Calu3 (cell line): ENCODE measurements at places on chromosomes 7 and 10. TPM values are rescaled to one million over a fixed set of nuclear protein-coding genes. Genes with fewer than 3 reads are reported as not detected.

PLPP4 gene
- not detected in 2 replicates for total RNA-seq

MRPS17 gene
- total RNA-seq: 32.6 and 37.1 TPM in 2 replicates

PHYHIPL gene
- total RNA-seq: not detected in 2 replicates

HABP2 gene
- total RNA-seq: 0.59 and 1.0 TPM in 2 replicates

SLC39A12 gene
- total RNA-seq: not detected in 2 replicates

SP8 gene
- not detected in 2 replicates for total RNA-seq

CASTOR2 gene
- 5.1 and 5.5 TPM in 2 replicates for total RNA-seq

AFAP1L2 gene
- total RNA-seq: 0.76 and 1.1 TPM in 2 replicates

OPALIN gene
- total RNA-seq: not detected in 2 replicates

NUTM2E gene
- total RNA-seq: not detected in 2 replicates

MYH16 gene
- total RNA-seq: 0.61 and 0.97 TPM in 2 replicates

NKX2-3 gene
- total RNA-seq: not detected in 2 replicates

TET1 gene
- total RNA-seq: 1.2 TPM in 2 replicates

GRCh38 chr10:33306701-33307519 is 27.6 kb downstream of the NRP1 start:
- no peak for DNase-seq

- DNase-seq: no peak
These were observed 214.2 kb downstream of the CCDC3 start for GRCh38 chr10:12787297-12787696.

- no peak for DNase-seq
These were observed 8.8 kb downstream of the SLC4A2 start for GRCh38 chr7:151068069-151068773.

DNA sequence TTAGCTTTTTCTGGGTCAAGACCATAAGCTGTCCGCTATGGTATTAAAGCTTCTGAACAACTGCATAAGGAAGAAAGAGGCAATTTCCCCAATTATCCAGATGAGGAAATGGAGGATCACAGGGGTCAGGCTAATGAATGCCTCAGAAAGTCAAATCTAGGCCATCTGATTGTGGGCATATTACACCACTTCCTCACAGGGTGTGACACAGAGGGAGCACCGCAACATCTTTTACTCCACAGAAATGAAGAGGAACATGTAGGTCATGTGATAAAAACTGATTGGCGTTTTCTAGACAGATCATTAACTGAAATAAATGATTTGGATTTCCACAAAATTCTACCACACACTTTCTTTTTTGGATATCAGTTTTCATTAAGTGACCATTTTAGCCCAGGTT is 384.4 kb downstream of the PARD3 start:
- DNase-seq: no peak

DNA sequence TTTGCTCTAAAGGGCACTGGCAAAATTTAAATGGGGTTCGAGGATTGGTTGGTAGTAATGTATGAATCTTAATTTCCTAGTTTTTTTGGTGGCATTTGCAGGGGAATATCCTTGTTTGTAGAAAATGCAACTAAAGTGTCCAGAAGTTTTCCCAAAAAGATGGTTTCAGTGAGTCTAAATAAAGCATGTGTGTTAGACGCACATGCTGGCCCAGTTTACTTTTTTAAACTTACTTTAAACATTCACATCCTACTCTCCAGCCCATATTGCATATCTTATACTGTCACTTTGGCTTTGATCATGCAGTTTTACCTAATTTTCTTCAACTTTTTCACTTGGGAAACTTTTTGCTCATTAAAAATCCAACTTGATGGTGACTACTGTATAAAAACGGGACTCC is 744.0 kb upstream of the CELF2 start:
- DNase-seq: no peak

GRCh38 chr10:108358912-108359311 is 1194.4 kb upstream of the SORCS1 start:
- peak; percentile 10 for DNase-seq

- DNase-seq: no peak
These were observed 97.0 kb upstream of the PALS2 start for GRCh38 chr7:24476227-24476626.

- no peak for DNase-seq
These were observed 206.5 kb upstream of the CNTNAP2 start for GRCh38 chr7:145909991-145910513.

DNA sequence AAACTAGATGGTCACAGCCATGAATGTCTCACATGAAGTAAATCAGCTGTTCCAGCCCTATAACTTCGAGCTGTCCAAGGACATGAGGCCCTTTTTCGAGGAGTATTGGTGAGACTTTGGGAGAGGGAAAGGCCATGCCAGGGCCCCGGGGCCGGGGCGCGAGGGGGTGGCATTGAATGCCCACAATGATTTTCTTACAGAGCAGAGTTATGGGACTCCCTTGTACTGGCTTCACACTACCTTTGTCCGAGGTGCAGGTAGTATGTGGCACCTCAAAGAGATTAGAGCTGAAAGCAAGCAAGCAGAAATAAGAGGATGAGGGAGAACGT is 407 bp downstream of the ELOVL3 start:
- no peak for DNase-seq

GRCh38 chr10:118595598-118596425 is at the start of gene PRLHR:
PRLHR (minus strand) TSS chr10:118595648; CDS start chr10:118595244, 404 bp downstream.
- peak; percentile 28 for DNase-seq

DNA sequence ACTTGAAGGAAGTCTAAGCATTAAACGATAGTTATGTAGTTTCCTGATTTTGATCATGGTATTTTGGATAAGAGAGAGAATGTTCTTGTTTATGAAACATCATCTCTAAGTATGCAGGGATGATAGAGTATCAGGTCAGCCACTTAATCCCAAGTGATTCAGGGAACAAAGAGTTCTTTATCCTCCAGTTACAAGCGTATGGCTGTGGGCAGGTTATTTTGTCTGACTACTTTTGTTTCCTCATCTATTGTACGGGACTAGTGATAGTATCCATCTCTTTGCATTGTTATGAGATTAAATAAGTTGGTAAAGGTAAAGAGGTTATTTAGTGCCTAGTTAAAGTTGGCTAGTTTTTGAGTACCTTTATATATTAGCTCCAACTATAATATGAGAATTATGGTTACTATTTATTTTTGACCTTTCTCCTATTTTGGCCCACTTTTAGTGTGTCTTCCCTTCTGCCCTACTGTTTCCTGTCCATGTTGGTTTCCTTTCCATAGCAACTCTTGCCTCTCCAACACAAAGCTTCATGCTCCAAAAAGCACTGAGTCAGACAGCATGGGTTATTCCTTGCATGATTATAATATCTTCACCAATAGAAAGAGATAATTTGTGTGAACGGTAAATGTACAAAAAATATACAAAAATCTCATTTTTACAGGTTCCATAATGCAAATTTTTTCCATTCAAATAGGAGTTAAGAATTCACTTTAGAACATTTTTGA is 65.4 kb downstream of the SP8 start:
- no peak for DNase-seq

DNA sequence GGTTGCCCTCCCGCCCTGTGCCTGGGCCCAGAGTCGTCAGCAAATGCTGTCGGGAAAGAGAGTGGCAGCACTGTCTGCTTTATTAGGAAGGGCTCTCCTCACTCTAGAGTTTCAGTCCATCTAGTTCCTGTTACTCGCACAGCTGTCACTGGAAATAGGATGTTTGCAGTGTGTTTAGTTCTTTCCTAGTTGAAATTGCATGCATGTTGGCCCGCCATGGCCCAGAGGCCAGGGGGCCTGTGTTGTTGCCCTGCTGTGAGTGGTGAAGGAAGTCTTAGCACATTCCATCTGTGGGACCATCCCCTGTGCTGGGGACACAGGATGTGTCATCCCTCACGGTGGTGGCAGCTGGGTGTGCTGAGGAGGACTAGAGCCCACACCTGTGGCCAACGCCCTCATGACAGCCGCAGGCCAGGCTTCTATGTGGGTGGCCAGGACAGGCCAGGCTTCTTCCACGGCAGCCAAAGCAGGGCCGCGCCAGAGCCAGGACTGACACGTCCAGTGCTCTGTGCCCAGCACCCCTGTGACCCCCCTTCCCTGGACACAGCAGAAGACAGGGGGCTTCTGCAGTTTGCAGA is 45.4 kb downstream of the ZNF467 start:
- DNase-seq: no peak

GRCh38 chr7:24907311-24907886 is 72.6 kb downstream of the OSBPL3 start:
- peak; percentile 69 for DNase-seq

DNA sequence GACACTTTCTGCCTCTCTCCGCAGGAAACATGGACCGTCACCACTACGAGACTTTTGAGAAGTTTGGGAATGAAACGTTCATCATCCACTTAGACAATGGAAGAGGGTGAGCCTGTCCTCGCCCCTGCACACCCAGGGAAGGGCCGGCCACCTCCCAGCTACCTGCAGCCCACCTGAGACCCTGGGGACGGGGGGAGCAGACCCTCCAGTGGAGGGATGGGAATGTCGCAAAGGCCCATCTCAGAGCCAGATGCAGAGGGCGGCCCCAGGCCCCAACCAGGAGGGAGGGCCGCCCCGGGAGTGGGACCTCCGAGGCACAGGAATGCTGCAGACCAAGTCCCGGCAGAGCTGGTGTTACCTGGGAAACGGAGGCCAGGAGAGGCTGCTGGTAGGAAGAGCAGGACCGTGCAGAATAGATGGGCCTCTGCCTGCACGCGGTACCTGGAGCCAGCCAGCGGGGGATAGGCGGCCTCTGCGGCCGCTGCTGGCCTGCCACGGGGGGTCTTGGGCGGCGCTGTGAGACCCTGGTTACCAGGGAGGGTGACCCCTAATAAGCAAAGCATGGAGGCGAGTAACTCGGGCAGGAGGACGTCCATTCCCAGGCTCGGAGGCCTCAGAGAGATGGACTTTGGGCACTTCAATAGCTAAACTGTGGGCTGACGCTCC is 32.9 kb upstream of the FOXL3 start:
- DNase-seq: no peak

DNA sequence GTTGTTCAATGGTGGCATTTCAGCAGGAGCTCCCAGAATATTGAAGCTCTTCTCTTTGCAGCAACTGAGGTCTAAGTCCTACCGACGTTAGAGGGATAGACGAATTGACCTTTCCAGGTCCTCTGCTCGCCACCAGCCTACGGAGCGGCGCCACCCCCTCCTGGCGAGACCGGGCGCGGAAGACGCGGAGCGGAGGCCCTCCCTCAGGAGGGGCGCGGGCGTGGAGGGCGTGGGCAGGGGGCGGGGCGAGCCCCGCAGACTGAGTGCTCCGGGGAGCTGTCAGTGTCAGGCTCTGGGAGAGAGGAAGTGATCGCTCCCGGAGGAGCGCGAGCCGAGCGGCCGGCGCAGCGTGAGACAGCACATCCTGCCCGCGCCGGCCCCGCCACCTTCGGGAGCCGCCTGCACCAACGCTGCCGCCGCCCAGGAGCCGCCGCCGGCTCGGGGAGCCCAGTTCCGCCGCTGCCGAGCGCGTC is at the start of gene DYNC1I1:
Gene DYNC1I1, plus strand, starts transcription at position 257 of the 473 bp plus-strand sequence. CDS start 32,176 bp downstream, outside the sequence.
- DNase-seq: peak; percentile 54

GRCh38 chr7:95690367-95690947 is 81.9 kb upstream of the DYNC1I1 start:
- peak; percentile 14 for DNase-seq

DNA sequence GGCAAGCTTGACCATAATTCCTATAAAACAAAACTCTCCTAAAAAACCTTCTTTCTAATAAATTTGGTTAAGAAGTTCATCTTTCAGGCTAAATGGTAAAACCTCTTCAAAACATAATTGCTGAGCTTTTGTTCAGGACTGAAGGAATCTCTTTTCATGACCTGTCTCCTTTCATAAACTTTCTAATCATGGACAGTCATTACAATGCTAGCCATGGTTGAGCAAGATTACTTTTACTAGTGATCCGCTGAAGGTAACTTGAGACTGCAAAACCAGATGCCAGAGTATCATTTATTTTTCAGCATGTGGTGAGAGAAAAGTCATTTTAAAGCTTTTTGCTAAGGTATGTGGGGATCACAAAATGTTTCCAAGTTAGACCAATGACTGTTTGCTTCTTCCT is 186.4 kb upstream of the RHOBTB1 start:
- DNase-seq: no peak

GRCh38 chr7:38929460-38930171 is 20.6 kb upstream of the VPS41 start:
- peak; percentile 84 for DNase-seq

DNA sequence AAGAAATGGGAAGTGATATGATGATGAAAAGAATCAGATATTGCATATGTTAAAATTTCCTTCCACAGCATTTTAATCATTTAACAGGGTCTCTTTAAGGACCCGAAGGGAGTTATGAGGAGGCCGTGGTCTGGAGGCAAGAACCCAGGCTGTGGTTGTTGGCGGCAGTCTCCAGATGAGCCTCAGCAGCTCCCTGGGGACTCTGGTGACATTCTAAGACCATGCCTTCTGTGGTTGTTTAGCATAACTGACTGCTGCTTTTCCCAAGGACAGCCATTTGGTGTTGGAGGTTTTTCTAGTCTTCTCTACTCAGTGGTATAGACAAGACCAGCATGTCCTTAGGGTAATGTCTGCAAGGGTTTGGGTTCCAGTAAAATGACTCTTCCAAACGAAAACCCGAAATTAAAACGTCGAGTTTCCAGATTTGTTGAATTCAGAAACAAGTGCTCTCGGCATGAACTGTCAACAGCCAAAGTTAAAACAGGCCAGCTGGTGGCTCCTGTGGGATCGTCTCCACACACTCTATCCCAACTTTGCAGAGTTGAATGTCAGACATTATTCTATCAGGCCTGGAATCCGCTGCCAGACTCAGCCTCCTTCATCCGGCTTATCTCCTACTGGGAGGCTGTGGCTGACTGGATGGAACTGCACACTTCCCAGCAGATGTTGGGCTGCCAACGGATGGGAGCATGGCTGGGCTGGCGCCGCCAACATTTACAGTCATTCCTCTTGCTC is 183.1 kb downstream of the TAX1BP1 start:
- no peak for DNase-seq

DNA sequence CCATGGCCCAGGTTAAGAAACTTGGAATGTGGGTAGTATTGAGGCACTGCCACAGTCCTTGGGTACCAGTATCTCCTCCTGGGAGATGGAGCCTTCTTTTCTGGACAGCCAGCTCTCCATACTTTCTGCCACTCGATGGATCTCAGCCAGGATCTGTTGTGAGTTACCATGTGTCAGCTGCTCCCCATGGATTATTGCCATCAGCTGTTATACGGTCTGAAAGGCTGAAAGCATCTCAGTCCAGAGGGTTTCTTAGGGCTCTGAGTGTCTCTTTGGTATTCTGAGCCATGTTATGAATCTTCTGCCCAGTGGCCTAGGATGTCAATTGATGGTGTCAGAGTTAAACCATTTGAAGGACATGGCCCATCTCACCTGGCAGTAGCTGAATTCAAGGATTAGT is 197.5 kb downstream of the C7orf25 start:
- no peak for DNase-seq

DNA sequence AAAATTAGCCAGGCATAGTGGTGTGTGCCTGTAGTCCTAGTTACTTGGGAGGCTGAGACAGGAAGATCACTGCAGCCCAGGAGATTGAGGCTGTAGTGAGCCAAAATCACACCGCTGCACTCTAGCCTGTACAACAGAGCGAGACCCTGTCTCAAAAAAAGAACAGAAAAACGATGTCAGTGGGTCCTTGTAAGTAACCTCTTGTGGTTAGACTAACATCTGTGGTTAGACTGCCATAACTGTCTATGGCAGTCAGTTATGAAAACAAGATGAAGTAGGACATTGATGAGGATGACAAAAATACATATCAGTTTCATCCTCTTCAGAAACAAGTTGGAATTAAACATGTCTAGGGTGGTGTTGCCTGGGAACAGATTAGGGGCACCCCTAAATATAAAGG is 53.3 kb downstream of the AKAP9 start:
- no peak for DNase-seq

GRCh38 chr10:121644501-121644900 is 46.3 kb upstream of the FGFR2 start:
- no peak for DNase-seq
